Umbilical cord (tissue), 2 donors: ENCODE measurements at places on chromosomes 3 and 15.

GRCh38 chr15:77455696-77456321 lies 35.1 kb downstream of the HMG20A start:
- DNase-seq: peak; percentile 40

GRCh38 chr3:36842275-36842674 lies 77.9 kb upstream of the DCLK3 start:
- DNase-seq: no peak

DNA sequence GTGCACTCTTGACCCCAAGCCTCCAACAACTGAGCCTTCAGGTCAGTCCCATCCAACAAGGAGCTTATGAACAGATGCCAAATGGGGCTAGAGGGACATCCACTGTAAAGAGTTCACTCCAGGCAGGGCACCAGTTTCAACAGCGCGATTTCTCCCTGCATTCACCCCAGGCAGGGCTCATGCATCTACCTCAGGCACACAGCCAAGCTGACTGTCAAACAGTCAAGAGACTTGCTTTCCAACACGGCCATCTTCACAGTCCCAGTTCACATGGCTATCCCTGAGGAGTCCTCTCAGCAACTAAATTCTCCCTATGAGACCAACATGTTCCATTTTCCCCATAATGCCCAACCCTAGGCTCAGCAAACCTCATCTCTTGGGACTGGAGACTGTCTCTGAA lies 17.7 kb downstream of the SLC25A20 start:
- no peak for DNase-seq

DNA sequence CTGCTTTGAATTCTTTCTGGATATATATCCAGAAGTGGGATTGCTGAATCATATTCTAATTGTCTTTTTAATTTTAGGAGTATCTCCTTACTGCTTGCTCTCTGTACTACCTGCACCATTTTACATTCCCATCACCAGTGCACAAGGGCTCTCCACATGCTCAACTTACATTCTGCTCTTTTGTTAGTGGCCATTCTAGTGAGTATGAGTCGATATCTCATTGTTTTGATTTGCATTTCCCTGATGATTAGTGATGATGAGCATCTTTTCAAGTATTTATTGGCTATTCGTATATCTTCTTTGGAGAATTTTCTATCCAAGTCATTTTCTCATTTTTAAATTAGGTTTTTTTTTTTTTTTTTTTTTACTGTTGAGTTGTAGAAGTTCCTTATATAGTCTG lies 29.5 kb downstream of the PFN2 start:
- DNase-seq: no peak

- DNase-seq: no peak
Measured at GRCh38 chr3:62249484-62249776, 123.9 kb downstream of the FEZF2 start.

DNA sequence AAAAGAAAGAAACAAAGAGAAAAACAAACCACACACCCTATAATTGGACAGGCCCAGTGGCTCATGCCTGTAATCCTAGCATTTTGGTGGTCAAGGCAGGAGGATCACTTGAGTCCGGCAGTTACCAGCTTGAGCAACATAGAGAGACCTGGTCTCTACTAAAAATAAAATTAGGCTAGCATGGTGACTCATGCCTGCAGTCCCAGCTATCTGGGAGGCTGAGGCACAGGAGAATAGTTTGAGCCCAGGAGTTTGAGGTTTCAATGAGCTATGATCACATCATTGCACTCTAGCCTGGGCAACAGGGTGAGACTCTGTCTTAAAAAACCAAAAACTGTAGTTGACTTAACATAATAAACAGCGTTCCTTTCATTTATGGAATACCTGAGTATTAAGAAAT lies 72.3 kb upstream of the ST3GAL6 start:
- DNase-seq: no peak

GRCh38 chr3:53617893-53618523 lies 123.6 kb downstream of the CACNA1D start:
- no peak for DNase-seq

GRCh38 chr3:42664438-42664803 lies 10.9 kb downstream of the ZBTB47 start:
- DNase-seq: no peak

GRCh38 chr15:40320931-40321371 lies 2.5 kb upstream of the INAFM2 start:
- DNase-seq: peak; percentile 72

DNA sequence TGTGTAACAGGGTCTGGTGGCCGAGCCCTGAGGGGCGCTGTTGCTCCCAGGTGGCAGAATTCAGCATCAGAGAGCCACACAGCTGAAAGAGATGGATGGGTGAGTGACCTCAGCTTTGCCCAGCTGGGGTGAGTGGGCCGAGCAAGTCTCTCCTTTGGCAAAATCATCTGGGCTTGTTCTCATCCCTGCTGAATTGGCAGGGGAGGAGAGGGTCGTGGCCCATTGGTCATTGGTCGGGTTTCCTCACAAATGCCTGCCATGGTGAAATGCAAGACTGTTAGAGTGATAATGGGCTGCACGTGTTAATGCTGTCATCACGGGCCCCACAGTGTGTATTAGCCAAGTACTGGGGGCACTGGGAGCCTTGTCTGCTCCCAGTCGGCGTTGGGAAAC lies 15.9 kb downstream of the ABHD2 start:
- DNase-seq: no peak

GRCh38 chr3:187064210-187065115 lies 74.8 kb downstream of the RPL39L start:
- no peak for DNase-seq

GRCh38 chr3:90031121-90031520 lies 923.7 kb downstream of the EPHA3 start:
- DNase-seq: no peak

DNA sequence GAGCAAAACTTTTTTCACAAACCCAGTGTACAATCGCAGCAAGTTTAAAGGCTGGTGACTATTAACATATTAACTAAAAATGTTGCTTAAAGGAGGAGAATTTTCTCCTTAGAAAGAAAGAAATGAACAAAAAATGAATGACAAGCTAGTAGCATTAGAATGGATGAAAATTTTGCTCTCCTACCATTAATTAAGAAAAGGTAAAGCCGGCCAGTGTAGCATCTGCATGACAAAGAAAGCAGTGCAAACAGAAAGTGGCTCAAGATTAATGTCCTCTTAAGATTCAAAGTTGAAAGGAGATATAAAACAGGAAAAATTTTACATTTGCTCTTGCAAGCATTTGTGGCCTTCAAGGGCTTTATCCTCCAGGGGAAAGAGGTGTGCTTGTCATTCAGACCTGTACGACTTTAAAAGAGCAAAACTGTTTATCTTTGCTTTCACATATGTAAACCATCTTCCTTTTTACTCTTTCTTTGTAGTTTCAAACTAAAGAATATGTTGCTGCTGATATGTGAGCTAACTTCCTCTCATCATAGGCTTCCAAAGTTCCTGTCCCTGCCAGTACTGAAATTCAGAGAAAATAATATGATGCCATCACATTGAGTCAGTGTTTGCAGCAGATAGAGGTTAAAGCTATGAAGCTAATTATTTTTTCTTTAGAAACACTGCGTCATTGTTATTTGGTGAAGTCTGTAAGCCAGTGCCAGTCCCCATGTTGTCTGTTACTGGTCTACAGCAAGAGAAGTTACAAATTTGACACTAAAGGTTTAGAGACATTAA lies 439.1 kb upstream of the GRM7 start:
- DNase-seq: no peak

GRCh38 chr15:76905855-76906254 lies 715 bp upstream of the SCAPER start:
- no peak for DNase-seq

DNA sequence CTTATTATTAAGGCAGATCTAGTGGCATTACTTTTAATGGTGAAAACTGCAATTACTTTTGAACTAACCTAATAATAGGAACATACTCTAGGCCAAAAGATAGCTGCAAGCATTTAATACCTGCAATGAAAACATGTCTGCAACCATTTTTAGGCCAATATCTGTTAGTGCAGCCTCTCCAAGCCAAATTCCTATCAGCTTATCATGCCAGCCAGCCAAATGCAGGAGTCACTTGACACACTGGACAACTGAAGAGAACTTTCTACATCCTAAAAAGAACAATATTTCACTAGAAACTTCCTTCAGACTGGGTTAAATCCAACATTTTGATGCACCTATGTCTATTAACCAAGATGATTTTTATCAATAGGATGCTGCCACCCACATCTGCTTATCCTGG lies 33.8 kb downstream of the CCDC54 start:
- no peak for DNase-seq

- no peak for DNase-seq
Measured at GRCh38 chr15:41161336-41161735, 45.3 kb upstream of the INO80 start.

DNA sequence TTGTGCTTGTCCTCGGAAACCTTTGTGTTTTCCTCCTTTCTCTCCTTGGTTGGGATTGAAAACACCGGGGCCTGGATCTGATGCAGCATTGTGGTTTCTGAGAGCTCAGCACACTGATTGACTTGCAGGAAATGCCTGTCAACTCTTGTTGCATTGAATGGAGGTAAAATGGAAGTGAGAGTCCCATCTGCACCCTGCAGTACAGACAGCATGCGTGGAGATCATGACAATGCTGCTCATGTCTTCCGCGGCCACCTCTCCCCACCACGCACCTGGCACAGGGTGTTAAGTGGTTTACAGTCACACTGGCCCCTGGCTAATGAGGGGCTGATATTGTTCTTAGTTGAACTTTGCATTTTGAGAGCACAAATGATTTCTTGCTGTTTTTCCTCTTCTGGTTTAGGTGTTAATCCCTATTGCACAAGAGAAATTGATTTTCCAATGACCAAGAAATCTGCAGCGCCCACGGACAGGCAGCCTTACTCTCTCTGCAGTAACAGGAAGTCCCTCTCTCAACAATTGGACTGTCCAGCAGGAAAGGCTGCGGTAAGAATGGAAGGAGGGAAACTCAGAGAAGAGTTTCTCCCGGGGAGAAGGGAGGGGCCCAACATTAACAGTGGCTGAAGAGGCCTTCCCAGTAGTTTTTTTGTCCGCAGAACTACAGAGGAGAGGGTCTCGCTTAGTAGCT lies 58.5 kb downstream of the STARD5 start:
- DNase-seq: no peak

DNA sequence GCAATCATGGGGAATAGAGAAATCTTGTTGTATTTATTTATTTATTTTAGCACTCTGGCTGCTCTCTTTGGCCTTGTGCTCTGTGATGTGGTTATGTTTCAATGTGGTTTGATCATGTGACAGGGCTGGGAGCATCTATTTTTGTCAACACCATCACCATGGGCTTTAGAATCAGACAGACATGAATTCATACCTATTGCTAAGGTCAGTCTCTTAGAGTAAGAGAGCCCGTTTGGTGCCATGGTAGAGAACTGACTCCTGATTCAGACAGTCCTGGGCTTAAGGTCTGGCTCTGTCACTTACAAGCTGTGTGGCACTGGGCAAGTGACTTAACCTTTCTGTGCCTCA lies 157.0 kb downstream of the RYR3 start:
- no peak for DNase-seq

DNA sequence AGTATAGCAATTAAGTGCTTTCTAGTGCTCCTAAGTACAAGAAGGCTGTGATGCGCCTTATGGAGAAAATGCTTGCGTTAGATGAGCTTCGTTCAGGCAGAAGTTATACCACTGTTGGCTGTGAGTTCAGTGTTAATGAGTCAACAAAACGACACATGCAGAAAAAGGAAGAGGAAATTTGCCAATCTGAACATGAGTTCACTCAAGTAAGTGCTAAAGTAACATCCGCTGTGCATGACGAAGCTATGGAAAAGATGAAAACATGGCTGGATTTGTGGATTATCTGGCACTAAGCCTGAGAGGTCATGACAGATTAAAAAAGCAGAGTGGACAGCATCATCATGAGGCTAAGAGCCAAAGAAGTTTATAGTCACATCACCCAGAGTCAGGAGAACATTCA lies 36.9 kb downstream of the SH3BP5 start:
- no peak for DNase-seq

- no peak for DNase-seq
Measured at GRCh38 chr15:92747047-92747446, 91.5 kb upstream of the FAM174B start.

DNA sequence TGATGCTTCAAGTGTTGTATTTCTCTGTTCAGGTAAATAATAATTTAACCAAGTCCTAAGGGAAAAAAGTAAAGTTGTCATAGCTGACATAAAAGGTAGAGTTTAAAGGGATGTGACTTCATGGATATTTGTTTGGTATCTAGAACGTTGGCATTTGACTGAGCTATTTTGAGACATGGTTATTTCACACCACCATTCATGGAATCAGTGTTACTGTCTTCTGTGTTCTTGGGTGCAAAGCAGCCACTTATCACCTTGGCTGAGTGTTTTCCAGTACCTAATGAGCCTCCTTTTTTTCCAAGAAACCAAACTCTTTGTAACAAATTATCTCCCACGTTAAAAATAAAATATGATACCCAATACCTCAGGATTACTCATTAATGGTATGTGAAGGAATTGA lies 155.8 kb downstream of the GHSR start:
- no peak for DNase-seq

GRCh38 chr3:15217841-15218267 lies 11.8 kb downstream of the CAPN7 start:
- DNase-seq: no peak

DNA sequence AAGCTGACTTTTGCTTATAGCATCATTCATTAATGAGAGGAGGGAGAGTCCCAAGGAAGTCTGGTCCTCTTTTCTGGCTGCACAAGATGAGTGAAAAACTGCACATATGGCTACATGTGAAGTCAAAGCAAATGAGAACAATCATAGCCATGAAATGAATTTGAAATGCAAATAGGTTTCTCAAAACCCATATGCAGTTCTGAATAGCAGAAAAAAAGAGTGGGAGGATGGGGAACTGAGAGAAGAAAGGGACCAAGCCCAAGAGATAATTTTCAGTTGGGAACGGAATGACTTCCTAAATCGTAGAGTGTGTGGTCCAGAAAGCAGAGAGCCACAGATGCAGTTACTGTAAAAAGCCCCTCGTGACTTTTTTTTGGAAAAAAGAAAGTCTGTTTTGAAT lies 66.3 kb downstream of the GTPBP8 start:
- no peak for DNase-seq

DNA sequence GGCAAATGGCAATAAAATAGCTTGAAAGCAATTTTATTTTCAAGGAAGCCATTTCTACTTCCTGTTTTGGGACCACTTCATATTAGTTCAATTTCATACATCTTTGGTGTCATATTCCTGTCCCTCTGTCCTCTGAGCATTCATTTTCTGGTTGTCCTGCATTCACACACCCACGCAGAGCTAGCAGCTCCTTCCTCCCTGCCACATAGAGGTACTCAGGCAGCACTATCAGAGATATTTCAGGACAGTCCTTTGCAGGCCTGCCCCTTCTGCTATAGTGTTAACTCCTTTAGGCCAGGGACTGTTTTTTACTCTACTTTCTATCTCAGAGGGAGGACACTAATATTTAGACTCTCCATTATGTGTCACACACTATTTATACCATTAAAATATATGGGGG lies 132.0 kb downstream of the ECT2 start:
- no peak for DNase-seq

- no peak for DNase-seq
Measured at GRCh38 chr3:23333633-23334032, 130.5 kb downstream of the UBE2E2 start.

DNA sequence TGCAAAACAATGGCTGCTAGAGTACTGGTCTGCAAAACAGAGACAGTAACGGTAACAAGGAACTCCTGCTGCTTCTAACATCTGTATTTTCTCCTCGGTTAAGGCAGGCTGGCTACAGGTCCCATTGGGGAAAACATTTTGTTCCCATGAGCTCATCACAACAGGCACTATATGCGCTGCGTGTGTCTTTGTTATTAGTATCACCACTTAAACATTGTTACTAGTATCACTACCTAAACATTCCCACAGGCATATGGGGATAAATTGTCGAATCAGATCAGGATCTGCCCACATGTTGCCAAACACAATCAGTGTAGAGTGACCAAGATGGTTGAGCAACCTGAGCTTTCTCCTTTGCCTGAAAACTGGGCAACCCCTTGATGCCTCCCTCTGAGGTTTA lies 77.2 kb downstream of the TOP2B start:
- no peak for DNase-seq
